ENCODE measurements at places on chromosomes 1 and 21.

DNA sequence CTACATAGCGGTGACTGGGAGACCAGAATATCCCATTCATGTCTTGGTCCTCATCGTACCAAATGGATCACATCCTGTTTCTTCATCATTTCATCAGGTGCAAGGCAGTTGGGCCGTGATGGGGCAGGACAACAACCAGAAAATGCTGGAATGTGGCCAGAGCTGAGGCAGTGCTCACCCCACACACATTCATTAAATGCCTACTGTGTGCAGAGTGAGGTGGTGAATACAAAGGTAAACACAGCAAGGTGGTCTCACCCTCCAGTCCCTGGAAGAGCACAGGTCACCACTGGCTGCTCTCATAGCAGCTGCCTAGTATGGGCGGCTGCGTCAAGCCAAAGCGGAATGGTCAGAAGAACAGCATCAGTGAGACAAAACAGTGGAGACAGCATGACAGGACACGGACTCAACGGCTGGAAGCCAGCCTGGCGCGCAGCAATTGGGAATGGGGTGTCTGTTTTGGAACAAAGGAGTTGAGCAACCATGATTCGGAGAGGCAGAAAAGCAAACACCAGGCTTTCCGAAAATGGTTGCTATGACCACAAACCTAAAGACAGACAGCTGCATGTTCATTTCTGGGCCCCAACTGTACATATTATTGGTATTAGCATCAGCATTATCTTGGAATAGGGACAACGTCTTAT, 5.6 kb upstream of the ADAMTSL4 start:
- no peak for DNase-seq

GRCh38 chr1:154553056-154554030, 5.1 kb downstream of the UBE2Q1 start:
- DNase-seq = no peak

DNA sequence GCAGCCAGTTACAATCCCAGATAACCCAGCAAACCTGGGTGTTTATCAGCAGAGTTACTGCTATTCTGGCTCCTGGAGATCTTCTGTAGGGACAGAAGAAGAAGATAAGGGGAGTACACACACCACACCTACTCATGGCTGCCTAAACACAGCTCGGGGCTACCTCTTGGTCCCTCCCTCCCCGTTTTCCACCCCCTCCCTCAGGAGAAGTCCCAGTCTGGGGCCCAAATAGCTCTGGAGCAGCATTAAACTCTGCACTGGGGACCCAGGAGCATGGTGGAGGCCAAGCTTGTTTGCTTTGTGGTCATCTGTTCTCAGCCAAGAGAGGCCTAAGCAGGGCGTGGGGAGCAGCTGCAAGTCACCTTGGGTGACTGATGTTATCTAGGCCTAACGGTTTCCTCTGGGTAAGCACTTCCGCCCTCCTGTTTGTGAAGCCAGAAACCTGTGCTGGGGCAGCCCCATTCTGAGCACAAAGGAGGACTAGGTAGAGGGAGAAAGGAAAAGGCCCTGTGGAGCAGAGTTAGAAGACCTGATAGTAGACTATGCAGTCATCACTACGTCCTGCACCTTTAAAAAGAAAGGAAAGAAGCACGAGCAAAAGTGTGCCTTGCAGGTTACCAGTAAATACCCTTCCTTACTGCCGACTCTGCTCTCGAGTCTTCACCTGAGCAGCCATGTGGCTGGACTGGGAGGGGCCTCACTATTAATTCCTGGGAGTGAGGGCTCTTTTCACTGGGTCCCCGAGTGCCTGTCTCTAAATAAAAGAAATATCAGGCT, 2.0 kb upstream of the RCSD1 start:
- DNase-seq = peak; percentile 75

DNA sequence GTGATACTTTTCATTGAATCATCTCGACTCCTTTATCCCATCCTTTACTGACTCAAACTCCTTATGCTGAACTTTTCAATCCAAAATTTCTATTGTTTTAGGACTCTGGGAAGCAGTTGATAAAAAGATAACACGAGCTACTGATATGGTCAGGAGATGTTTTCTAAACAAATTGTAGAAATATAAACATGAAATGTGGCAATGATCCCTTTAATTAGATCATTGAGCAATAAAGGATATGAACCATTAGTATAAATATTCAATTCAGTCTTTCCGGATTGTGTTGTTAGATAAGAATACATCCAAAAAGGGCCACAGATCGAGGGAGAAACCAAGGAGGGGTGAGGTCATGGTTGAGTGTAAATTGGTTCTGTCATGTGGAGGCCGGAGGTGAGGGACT, 88.4 kb downstream of the NID1 start:
- DNase-seq = no peak

DNA sequence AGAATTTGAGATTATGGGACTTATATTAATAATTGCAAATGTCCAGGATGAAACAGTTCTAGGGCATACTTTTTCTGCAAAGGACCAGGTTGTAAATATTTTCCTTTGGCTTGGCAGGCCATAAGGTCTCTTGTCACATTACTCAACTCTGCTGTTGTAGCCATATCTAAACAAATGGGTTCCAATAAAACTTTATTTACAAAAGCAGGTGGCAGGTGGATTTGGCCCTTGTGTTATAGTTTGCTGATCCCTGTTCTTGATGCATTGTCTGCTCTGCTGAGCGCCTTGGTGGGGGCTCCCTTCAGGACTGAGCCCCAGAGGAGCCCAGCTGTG, 258.5 kb downstream of the FOXD2 start:
- no peak for DNase-seq

DNA sequence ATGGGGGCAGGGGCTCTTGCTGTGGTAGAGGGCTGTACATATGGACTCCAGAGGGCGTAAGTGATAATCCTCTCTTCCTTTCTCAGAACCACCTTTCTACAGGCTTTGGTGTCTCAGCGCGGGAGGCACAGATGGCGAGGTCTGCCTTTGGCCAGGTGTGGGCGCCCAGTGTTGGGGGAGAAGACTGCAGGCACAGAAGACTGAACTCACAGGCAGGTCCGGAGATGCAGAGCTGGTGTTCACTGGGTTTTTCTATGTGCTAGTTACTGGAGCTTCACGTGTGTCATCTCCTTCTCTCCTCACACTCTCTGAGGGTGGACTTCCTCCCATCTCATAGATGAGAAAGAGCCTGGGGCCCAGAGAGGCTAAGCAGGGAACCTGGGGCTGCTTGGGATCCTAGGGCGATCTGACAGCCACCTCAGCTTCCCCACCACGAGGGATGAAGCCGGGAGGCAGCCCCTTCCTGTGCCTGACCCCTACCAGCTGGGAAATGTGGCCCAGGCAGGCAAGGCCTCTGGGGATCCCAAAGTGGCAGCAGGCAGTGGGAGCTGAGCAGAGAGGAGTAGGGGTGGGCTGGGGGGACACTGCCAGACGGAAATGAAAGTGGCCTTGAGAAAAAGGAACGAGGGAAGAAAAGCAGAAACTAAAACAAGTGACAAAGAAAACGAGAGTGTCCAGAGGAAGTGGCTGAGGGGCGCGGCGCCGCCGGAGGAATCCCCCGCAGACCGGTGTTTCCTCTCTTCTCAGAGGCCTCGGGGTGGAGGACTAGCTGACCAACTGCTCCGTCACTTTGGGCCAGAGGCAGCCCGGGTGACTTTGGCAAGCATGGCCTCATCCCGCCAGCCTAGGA, 191.6 kb downstream of the HIVEP3 start:
- no peak for DNase-seq

DNA sequence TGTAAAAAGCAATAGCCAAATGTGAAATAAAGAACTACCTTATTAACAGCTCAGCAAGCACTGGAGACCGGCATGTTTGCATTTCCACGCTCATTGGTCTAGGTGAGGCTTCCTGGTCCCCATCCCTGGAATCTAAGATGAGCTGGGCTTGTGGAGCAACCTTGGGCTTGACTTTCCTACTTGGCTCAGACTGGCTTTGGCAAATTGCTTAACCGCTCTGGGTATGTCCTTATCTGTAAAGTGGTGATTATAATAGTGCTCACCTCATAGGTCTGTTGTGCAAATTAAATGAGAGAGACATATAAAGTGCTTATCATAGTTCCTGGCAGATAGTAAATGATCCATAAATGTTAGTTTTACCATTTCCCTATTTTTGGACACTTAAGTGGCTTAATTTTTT, 49.4 kb upstream of the CACNA1E start:
- no peak for DNase-seq
